Stimulated activated CD4-positive, alpha-beta T cell treated with anti-CD3 and anti-CD28 coated beads, Interleukin-1b, Interleukin-23, amount 100 ng/mL, for 48 hours (primary cell): ENCODE measurements at places on chromosomes 5 and 9.

DNA sequence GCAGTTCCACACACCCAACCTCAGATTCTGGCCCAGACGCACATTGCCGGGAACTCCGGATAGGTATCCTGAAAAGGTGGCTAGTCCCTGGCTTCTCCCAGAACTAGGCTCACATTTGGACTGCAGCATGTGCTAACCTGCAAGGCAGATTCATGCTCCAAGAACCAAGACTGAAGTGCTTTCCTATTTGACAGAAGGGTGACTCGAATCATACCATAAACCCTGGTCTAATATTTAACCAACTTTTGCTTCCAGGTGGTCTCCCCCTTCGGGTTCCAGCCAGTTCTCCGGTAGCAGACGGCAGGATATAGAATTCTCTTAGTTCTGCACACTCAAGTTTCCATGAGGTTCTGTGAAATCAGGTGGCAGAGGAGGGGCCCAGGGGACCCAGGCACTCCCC, 7.6 kb downstream of the PTGES start:
- DNase-seq, result no peak

GRCh38 chr9:126113756-126114408, 212.7 kb upstream of the MVB12B start:
- DNase-seq, result no peak

DNA sequence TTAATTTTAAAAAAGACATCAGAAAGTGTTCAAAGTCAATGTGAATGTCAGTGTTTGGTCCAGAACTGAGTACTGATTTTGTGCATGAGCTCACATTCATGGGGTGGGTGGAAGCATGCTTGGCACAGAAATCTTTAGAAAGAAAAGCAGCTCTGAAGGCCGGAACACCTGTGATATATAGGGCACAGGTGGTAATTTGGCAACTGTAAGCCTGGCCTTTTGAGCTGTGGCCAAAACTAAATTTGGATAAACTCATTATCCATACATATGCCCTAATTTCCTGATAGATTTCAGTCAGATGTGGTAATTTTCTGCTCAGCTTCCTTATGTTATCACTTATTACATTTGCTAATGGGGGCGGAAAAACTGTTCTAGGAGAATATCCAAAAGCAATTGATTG, 211.4 kb downstream of the HCN1 start:
- DNase-seq, result no peak

DNA sequence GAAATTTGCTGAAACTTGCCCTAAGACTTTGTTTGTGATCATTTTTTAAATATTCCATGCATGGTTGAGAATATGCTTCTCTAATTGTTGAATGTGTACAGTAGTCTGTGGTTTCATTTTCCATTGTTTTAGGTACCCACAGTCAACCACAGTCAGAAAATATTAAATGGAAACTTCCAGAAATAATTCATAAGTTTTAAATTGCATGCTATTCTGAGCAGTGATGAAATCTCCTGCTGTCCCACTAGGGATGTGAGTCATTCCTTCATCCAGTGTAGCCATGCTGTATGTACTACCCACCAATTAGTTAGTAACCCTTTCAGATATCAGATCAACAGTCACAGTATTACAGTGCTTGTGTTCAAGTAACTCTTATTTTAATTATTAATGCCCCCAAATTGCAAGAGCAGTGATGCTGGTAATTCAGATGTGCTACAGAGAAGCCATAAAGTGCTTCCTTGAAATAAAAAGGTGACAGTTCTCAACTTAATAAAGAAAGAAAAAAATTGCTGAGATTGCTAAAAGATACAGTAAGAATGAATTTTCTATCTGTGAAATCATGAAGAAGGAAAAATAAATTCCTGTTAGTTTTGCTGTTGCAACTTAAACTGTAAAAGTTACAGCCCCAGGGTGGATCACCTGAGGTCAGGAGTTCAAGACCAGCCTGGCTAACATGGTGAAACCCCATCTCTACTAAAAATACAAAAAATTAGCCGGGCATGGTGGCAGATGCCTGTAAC, 79.9 kb upstream of the FBXL17 start:
- no peak for DNase-seq

DNA sequence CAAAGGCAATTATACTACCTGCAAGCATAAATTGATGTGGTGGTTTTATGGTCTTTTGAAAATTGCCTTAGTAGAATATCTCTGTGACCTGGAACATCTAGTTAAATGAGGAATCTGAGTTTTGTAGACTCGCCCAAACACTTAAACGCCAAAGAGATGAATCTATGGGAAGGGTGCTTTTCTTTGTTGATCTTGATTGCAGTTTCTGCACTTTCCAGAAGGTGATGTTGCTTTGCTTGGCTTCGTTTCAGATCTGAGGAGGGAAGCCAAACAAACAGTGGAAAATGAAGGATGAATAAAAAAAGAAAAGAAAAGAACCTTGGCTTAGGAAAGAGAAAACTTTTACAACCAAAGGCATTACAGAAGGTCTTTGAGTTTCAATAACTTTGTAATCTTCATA, 1021.2 kb downstream of the NR2F1-AS1 start:
- DNase-seq, result no peak

- no peak for DNase-seq
Observed at GRCh38 chr9:115999498-115999897, 154.1 kb upstream of the PAPPA start.

DNA sequence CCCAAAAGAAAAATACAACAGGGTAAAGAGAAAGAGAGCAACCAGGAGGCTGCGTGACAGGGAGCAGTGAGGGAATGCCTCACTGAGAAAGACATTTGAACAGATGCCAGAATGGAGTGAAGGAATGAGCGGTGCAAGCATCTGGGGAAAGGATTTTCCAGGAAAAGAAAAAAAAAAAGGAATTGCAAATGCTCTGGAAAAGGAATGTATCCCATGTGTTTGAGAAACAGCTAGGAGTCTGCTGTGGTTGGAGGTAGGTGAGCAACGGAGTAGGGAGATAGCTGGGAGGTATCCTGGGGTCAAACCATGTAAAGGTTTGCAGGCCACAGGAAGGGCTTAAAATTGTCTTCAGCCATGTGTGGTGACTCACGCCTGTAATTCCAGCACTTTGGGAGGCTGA, 23.6 kb upstream of the CEMIP2 start:
- DNase-seq, result no peak

DNA sequence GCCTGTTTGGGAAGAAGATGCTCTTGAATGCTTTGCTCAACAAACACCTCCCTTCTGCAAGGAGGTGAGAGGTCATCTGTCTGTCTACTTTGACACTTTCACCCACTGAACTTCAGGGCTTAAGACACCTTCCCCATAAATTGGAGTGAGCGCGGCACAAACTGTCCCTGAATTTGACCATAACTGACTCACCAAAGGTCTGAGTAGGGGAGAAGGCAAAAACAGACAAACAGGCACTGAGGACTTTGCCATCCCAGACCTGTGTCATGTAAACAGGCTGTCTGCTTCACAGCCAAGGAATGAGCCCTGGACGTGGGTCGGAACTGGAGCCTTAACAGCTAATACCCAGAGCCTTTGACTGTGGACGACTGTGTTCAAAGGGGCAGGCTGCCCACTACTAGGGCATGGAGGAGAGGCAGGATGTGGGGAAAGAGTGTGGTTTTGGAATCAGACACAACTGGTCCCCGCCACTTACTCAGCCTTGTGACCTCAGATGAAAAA, 320.9 kb upstream of the KLF4 start:
- DNase-seq, result no peak

DNA sequence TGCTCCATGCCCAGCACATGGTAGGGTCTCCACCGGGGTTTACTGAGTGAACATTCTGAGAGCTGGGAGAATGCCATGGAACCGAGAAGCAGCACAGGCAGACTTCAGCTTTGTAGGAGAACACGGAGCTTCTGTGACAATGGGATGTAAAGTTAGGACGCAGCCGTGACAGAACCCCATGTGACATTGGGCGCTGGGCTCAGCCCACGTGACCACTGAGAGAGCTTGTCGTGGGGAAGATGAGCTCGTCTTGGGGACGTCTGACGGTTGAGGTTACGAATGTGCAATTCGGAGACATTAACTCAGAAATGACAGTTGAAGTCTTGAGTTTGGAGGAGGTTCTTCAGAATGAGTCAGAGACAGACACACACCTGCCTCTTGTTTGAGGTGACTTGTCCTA, 13.5 kb downstream of the SDHA start:
- no peak for DNase-seq

DNA sequence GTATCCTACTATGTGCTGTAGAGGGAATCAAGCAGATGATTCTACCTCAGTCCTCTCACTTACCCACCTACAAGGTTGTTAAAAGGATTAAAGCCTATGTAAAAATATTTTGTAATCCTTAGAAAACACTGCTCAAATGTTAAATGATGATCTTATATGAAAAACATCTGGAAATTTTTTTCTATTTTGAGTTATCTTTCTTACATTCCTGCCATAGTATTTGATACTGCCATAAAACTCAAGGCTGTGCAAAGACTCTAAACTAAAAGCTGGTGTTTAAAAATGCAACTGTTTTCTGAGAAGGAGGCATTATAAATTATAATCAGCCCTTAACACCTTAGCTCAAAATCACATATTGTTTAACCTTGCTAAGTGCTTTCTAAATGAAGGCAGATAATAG, 474.2 kb downstream of the PRELID2 start:
- no peak for DNase-seq

DNA sequence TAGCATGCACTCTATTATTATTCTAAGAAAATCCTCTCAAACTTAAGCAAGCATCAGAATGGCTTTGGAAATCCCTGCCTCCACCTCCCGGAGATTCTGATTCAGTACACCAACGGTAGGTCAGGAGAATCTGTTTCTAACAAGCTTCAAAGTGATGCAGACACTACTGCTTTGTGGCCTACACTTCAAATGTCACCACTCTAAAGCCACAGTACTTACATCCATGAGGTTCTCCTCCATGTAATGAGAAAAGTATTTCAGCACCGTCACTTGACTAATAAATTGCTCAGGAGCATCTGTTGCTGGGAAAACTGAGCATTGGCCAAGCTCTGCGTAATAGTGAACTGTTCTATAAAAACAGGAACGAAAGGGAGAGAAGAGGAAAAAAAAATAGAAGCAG, 4.8 kb downstream of the PLK2 start:
- no peak for DNase-seq

DNA sequence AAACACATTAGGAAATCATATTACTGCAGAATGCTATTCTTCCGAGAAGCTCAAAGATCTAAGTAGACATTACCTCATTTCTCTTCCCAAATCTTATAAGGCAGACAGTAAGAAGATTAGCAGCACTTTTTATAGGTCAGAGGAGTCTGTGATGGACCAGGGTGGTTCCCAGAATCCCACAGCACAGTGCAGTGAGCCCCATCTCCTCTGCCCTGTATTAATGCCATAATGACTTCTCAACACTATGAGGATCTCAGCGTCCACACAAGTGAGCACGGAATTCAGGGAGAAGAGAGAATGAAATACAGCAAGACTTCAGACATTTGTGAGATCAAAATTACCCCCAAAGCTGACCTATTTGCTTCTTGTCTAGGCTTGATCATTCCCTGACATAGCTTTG, 49.9 kb downstream of the PRUNE2 start:
- no peak for DNase-seq

- peak; percentile 42 for DNase-seq
Observed at GRCh38 chr9:129412814-129413536, 207.9 kb downstream of the C9orf50 start.

DNA sequence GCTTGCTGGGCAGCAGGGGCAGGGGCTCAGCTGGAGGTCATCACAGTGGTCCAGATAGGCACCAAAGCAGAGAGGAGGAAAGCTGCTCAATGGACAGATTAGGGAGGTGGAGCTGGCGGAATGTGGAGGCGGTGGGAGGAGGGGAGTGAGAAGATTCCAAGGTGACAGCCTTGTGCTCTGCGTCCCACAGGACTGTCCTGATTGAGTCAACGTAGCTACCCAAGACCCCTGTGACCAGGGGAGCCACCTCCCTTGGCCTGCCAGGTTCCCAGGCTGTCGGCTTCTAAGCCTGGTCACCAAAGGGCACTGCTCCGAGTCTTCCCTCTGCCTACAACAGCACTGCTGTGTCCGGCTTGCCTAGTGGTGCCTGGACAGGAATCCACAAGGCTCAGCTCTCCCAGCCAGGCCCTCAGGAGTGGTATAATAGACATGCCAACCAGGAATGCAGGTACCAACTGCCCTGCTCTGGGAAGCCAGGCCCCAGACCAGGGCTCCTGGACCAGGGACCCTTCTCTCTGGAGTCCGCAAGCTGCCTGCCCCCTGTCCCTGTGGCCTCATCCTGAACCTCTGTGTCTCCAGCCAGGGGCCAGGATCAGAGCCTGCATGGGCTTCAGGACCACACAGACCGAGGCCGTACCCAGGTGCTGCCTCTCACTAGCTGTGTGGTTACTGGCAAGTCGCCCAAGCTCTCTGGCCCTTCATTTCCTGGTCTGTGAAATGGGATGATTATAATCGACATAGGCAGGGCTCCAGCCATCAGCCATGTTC, 67.9 kb downstream of the STK10 start:
- DNase-seq, result no peak

DNA sequence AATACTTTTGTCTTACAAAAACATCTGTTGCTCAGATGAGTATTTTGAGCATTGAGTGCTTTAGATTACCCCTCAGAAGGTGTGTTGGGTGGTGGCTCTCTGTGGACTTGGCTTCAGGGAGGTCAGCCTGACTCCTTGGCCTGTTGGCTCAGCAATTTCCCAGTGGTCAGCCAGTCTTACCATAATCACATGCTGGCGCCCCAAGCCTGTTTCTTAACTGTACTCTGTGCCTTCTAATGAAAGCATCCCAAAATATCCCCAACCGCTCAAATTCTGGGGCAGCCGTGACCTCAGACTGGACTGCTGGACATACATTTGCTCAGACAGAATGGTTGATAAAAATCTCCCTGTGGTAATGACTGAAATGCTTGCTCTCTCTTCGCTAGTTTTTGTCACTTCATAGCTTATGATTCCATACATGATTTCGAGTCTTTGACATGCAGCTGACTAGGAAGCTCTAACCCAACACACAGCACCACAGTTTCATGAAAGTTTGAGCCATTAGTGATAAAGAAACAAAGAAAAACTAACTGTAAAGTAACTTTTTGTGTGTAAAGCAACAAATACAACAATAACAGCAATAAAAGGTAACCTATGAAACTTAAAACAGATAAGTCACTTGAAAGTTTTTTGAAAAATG, 562.2 kb upstream of the MEF2C start:
- DNase-seq, result no peak

- no peak for DNase-seq
Observed at GRCh38 chr5:4643190-4643589, 496.9 kb upstream of the ADAMTS16 start.

GRCh38 chr5:36875051-36875789, 1.3 kb upstream of the NIPBL start:
- DNase-seq, result peak; percentile 43

GRCh38 chr5:171657473-171657872, 128.1 kb upstream of the SMIM23 start:
- DNase-seq, result no peak

- no peak for DNase-seq
Observed at GRCh38 chr9:35001285-35001677, 11.7 kb downstream of the DNAJB5 start.

GRCh38 chr9:6926436-6926835, 168.7 kb downstream of the KDM4C start:
- DNase-seq, result no peak

- no peak for DNase-seq
Observed at GRCh38 chr5:122129306-122129705, at the start of gene ZNF474. Gene ZNF474, plus strand, starts transcription at chr5:122129546. Its CDS starts 22,445 bp downstream, at chr5:122151991.

- no peak for DNase-seq
Observed at GRCh38 chr5:137453483-137454080, 45.5 kb downstream of the SPOCK1 start.

- DNase-seq, result no peak
Observed at GRCh38 chr9:31908158-31908890, 476.1 kb upstream of the ACO1 start.

- DNase-seq, result no peak
Observed at GRCh38 chr5:126486332-126486731, 63.1 kb downstream of the GRAMD2B start.
